Stimulated activated CD8-positive, alpha-beta memory T cell treated with anti-CD3 and anti-CD28 coated beads, Interleukin-7, amount 100 ng/mL, for 1 hour (primary cell): ENCODE measurements at places on chromosomes 2 and 18.

DNA sequence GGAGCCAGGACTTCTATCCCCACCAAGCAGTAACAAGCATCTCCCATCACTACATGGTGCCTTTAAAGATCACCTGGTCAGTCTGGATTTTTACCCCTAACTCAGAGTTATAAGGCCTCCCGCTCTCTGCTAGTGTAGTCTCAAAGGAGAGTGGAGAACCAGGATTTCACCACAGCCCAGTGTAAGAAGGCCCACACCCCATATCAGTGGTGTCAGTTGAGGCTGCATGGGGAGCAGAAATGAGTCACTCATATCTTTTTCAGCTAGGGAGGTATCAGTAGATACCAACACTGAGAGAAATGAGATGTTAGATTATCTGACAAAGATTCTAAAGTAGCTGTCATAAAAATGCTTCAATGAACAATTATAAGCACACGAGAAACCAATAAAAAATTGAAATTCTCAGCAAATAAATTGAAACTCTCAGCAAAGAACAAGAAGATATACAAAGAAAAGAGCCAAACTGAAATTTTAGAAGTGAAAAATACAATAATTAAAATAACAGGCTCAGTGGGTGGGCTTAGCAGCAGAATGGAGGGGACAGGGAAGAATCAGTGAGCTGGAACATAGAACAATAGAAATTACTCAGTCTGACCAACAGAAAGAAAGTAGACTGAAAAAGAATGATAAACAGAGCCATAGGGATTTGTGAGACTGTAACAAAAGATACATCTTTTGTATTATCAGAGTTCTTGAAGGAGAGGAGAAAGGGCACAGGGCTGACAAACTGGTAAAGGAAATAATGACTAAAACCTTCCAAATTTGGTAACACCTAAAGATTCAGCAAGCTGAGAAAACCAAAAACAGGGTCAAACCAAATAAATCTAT, 257.7 kb downstream of the ANAPC1 start:
- DNase-seq = no peak

DNA sequence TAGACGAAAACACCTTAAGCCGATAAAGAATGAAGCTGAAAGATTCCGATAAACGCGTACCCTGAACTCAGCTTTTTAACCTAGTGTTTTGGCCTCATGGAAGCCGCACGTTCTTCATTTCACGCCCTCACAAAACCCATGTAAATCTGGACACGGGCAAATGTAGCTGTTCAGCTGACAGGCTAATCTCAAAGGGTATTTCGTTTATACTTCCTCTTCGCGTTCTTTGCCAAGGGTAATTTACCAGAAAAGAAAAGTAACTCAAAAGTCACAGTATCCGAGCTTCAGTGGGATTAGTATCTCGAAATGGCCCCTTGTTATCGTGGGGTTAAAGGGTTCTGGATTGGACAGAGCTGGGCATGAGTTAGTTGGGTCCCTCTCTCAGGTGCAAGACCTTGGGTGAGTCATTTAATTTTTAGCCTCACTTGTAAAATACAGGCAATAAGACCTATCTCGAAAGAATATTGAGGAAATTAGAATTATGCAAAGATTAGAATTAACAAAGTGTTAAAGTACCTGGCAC, 22.0 kb upstream of the STPG4 start:
- DNase-seq = no peak

DNA sequence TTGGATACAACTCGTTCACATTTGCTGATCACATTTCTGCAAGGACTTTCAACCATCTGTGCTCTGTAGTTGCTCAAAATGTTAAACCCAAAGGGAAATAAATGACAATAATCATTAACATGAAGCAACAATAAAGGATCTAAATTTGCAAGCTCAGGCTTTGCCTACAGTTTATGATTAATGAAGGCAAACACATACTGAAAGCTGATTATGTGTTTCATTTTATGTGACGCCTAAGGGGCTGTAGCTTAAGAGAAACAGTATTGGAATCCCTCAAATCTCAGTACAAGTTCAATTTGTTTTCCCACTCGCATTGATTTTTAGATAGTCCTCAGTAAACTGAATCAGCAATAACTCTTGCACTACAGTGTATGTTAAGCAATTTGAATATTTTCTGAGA, 160.3 kb upstream of the FSIP2 start:
- no peak for DNase-seq

DNA sequence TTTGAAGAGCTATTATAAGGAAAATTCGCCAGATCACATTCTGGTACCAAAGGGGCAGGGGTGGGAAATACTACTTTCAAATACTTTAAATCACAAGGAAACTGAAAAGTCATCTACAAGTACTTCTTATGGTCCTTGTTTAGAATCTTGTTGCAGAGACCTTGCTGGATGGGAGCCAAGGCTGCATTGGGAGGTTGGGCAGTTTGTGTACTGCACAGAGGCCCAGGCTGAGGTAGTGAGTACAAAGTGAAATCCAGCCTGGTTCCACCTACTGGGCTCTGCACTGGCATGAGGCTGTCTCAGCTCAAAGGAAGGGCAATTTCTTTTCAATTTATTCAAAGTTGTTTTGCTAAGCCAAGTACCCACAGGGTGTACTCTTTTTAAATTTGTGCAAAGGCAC, 140.3 kb upstream of the DLX2 start:
- DNase-seq = no peak

GRCh38 chr2:201158111-201158929, 24.6 kb upstream of the CASP10 start:
- no peak for DNase-seq

- DNase-seq = no peak
These were observed 112.9 kb downstream of the SLC39A10 start for GRCh38 chr2:195769975-195770374.
